HCT116 (cell line): ENCODE measurements at places on chromosomes 3 and 15. TPM values are rescaled to one million over a fixed set of nuclear protein-coding genes. Genes with fewer than 3 reads are reported as not detected.

DNA sequence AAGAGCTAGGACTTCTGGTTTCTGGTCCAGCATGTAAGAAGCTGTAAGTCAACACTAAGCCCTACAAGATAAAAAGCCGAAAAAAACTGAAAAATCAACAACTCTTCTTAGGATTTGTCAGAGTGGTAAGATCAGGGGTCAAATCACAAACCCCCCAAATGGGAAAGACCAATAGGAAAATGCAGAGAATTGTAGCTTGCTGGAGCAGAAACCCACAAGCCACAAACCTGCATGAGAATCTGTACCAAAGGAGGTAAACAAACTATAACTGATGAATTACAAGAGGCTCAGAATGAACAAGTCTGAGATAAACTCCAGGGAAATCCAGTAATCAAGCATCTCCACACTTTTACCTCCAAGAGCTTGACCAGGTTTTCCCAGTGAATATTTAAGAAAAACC is 36.0 kb downstream of the RFX7 start:
- no peak overlapping the region for H3K27ac ChIP-seq
- H3K27me3 ChIP-seq, result no peaks in the 10 kb centered on the region
- H3K36me3 ChIP-seq, result no peaks in the 10 kb centered on the region
- no peak overlapping the region for H3K4me3 ChIP-seq
- DNase-seq, result no peak

GRCh38 chr3:106699122-106699521 is 678.1 kb upstream of the CCDC54 start:
- no peak for DNase-seq
- no peak overlapping the region for H3K4me3 ChIP-seq
- H3K4me1 ChIP-seq, result no peaks in the 10 kb centered on the region
- H3K27me3 ChIP-seq, result no peaks in the 10 kb centered on the region

Gene HRG
- total RNA-seq, result 0.42 TPM

DNA sequence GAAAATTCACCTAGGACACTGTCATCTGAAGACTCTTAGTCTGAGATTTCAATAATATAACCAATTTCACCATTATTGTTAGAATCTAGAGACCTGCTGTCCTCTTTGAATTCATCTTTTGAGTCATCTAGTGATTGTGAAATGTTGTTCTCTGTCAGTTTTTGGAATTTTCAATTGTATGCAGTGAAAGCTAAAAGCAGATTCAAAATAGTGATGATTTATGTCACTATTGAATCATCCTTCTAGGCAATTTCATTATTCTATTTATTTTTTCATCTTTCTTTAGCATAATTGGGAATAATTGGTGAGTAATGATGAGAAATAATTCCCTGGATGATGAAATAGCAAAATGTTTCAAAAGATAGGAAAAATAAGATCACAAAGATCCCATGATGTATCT is 101.7 kb upstream of the EIF1B start:
- no peaks in the 10 kb centered on the region for H3K36me3 ChIP-seq
- no peak for DNase-seq
- 0 out of 2 replicates have a peak, but pooled peaks cover 3% of the 10 kb centered on the region for H3K4me1 ChIP-seq
- no peak overlapping the region for H3K4me3 ChIP-seq

Gene PLA1A
- total RNA-seq, result not detected

Gene NEO1
- 30.0 TPM for total RNA-seq

DNA sequence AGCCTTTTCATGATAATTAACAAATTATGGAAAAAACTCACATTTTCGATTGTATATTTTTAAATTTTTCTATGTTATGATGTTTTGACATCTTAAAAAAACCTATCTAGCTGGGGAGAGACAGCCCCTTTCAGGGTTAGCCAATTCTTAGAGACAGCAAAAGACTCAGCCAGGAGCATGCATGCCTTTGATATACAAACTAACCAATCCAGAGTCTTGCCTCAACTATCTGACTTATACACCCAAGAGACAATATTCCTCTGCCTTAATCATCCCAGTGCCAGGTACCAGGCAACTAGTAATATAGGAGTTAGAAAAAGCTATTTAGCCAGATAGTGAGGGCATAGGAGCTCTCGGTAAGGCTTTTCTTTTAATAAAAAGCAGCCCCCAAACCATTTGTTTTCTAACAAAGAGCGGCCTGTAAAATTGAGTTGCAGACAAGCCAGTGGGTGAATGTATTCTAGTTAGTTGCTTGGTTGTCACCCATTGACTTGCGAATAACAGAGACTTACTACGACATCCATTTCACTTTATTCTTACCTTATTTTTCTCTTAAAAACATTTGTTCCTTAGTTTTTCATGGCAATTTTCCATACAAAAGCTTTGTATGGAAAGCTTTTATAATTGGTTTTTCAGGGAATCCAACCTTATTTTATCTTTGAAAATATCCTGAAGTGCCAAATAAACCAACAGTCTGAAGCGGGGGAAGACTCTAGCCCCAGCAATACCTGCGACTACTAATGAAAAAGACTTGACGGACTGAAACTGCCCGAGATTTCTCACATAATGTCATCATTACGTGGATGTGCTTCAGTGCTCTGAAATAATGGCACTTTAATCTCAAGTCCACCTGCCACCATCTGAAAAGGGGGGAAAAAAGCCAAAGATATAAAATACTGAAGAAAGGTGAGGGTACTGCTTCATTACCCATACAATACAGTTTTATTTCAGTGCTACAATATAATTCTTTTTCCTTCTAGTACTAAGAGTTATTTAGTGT is 64.6 kb upstream of the ATP2C1 start:
- peaks cover 6% of the 10 kb centered on the region for H3K4me1 ChIP-seq
- no peak overlapping the region for H3K27ac ChIP-seq
- no peak for DNase-seq

DNA sequence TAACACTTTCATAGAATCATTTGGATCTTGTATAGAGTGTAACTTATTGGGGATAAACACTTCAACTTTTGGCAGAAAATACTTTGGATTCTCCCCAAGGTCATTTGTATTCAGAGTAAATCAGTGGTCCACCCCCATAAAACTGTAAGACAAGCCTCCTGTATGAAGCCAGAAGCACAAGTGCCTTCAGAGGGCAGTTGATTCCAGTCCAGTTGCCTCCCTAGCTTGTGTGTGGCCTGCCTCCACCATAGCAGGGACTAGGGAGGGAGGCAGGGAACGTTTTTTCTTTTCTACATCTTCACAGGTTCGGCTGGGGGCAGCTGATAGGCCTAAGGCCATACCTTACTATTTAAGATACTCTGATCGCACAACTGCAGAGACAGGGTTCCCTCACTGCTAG is 11.6 kb downstream of the GORASP1 start:
- H3K36me3 ChIP-seq, result peaks cover 6% of the 10 kb centered on the region
- H3K27ac ChIP-seq, result no peak overlapping the region
- no peaks in the 10 kb centered on the region for H3K27me3 ChIP-seq

GRCh38 chr3:181457190-181457589 is 254.5 kb upstream of the SOX2 start:
- H3K27me3 ChIP-seq, result peaks cover 40% of the 10 kb centered on the region
- no peak for DNase-seq
- H3K27ac ChIP-seq, result no peak overlapping the region
